ENCODE measurements at places on chromosomes 7 and 10. TPM values are rescaled to one million over a fixed set of nuclear protein-coding genes. Genes with fewer than 3 reads are reported as not detected.

Gene PALS2
- 8.4 TPM for total RNA-seq

DNA sequence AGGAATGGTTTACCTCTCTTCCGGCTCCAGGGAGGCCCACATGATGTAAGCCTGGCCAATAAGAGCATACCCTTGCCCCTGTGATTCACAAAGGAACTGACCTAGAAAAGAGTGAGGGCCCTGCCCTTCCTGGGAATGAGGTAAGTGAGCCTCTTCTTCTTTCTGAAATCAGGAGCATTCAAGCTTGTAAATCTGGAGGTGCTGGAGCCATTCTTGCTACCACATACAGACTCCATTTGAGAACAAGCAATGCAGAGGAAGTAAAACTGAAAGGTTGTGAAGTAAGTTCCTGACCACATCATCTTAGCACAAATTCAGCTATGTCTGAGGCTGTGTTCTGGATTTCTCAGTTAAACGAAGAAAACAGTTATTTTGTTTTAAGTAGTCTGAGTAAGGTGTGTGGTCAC, 132.2 kb downstream of the CD36 start:
- DNase-seq, result no peak

Gene GPR15LG
- 20.3 TPM for total RNA-seq

- no peak for DNase-seq
Measured at GRCh38 chr10:131767716-131768115, 133.1 kb upstream of the PPP2R2D start.

Gene OR2A42
- not detected for total RNA-seq

Gene MTURN
- 59.7 TPM for total RNA-seq

All from lower leg skin (tissue), 4 donors.